ENCODE measurements at places on chromosomes 12 and 14.
A peak's percentile ranks its signal among the peaks of the same experiment; 100 is the strongest.

DNA sequence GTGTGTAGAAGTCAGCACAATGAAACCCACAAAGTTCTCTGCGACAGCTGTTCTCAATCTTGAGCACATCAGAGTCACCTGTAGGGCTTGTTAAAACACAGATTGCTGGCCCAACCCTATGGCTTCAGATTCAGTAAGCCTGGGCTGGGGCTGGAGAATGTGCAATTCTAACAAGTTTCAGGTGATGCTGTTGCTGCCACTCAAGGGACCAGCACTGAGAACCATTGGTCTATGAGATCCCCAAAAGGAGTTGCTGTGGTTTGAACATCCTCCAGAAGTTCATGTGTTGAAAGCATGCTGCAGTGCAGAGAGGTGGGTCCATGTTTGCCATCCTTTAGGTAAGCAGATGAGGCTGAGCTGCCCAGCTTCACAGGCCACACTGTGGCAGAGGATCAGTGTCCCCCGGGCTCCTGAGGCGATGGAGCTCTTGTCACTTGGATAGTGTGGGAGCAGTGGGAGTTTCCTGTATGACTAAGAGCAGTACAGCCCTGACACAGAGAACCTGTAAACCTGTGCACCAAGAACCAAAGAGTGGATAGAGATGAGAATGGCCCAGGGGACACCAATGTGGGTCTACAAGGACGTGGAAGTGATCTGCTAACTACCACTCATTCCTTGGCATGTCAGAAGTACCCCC lies 8.0 kb upstream of the RTRAF start:
- no peak for DNase-seq

- DNase-seq: no peak
Measured at GRCh38 chr12:88445705-88446394, 134.4 kb downstream of the KITLG start.

DNA sequence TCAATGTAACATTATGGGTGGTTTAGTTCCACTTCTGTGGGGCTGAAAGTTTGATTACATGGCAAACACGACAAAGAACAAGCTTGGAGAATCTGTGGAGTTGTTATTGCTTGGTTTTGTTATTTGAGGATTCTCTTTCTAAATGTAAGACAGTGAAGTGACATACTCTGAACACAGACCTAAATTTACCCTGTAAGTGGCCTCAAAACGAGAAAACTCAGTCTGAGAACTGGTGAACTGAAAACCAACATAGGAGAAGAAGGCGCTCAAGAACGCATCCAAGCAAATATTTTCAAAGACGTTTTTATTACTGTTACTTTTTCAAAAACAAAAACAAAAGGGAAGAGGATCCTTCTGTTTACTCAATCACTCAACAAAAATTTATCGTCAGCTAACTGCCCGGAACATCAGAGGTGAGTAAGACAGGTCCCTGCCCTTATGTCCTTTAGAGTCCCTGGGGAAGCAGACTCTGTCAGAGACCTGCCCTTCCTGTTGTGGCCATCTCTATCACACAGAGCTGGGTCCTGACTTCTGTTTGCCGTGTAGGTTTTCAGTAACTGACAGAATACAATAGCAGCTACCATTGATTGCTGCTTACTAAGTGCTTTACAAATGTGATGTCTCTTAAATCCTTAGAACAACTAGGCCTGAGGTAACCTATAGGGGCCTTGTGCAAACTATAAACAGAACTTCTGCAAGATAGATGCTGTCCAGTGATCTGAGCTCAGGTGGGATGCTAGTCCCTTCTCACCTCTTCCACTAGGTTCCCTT lies 79.3 kb upstream of the C12orf71 start:
- no peak for DNase-seq

DNA sequence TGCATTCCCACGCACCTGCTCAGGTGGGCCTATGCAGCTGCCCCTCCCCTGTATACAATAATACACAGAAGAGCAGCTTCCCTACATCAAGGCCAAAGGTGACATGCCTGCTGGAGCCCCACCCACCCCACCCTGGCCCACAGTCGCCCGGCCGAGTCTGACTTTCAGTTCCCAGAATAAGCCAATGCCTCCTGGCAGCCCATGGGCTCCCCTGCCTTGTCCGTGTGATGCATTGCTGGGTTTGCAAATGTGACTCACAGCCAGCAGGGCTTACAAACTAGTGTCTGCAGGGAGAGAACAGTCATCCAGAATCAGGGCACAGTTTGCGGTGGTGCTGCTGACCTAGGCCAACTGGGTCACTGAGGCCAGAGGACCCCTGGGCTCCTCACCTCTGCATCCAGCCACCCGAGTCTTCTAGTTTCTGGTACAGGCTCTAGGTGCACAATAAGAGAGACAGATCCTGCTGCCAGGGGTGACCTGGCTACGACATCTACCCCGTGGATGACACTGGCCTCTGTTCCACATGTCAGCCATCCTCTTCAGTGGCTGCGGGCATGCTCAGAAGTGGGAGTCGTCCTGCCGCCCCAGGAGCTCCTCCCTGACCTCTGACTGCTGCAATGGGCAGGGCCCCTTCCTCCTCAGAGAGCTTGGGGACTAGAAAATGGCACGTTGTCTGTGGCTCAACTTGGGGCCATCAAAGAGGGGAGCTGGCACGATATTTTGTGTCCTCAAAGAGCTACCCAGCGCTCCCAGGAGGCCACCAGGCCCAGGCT lies 84.5 kb downstream of the CHGA start:
- no peak for DNase-seq

- no peak for DNase-seq
Measured at GRCh38 chr14:104349950-104350349, 211.6 kb downstream of the KIF26A start.

GRCh38 chr12:131506426-131506825 lies 204.5 kb upstream of the SFSWAP start:
- no peak for DNase-seq

GRCh38 chr14:105087963-105088811 lies 23.0 kb upstream of the GPR132 start:
- DNase-seq: no peak

- DNase-seq: no peak
Measured at GRCh38 chr14:102180248-102180998, 40.7 kb downstream of the WDR20 start.

DNA sequence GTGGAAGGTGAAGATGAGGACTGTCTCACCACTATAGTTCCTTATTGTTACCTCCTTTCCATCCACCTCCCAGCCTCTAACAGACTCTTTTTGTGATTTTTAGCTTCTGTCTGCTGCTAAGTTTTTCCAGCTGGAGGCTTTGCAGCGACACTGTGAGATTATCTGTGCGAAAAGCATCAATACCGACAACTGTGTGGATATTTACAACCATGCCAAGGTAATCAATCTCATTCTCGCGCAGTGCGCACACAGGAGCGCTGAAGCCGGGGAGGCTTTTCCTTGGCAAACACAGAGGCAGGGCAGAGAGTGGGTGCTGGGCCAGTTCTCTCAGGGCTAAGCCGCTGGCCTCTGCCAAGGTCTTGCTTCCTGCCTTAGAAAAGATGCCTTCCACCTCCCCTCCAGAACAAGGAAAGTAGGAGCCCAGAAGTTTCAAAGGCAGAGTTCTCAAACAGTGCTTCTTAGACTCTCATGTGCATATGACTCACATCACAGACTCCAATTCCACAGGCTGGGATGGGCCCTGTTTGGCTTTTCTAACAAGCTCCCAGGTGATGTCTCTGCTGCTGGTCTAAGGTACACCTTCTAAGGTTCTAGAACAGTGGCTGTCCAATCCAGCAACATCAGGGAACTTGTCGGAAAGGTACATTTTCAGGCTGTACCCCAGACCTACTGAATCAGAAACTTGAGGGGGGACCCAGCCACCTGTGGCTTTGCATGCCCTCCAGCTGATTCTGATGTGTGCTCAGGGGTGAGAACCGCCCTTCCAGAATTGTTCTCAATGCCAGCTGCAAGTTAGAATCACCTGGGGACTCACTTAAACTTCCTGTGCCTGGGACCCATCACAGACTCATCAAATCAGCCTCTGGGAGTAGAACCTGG lies 33.8 kb upstream of the PWP1 start:
- DNase-seq: no peak

GRCh38 chr12:38775457-38775856 lies 129.9 kb downstream of the CPNE8 start:
- DNase-seq: no peak

DNA sequence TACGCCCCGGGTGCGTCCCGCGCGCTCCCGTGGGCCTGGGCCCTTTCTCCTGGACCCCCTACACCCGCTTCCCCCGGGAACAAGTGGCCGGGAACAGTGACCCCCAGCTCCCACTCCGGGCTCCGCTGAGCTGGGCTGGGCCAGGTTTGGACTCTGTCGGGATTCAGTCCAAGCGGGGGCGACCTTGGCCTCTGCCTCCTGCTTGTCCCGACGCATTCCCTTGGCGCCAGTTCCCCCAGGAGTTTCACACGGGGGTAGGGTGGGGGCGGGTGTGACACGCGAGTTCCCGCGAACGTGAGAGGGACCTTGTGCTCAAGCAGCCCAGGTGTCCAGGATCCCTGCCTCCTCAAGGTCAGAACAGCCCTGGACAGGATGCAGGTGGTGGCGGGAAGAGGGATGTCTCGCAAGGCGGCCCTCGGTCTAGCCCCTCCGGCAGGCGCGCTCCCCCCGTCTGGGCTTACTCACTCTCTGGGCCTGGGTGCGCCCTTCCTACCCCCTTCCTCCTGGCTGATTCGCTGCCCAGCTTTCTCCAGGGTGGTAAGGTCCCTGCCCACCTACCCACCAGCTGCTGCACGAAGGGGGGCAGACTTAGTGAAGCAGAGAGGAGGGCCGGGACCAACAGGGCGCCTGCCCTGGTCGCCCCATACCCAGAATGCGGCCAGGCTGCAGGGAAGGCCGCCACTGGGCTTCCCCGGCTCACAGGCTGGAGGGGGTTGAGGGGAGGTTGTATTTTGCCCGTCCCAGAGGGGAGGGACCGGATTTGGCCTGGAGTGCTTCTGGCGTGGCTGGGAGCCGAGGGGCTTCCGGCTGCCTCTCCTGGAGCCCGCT lies 862 bp downstream of the CRIP2 start:
- DNase-seq: no peak

DNA sequence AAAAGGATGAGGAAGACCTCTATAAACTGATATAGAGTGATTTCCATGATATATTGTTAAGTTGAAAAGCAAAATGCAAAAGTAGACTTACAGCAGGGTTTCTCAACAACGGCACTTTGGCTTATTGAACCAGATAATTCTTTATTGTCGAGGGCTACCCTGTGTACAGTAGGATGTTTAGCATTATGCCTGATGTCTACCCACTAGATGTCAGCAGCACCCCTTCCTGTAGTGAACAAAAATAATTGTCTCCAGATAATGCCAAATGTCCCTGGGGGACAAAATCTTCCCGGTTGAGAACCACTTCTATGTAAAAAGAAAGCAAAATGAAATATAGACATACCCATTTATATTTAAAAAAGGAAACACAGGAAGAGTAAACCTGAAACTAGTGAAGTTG lies 32.4 kb downstream of the ABCD2 start:
- DNase-seq: peak; percentile 6

DNA sequence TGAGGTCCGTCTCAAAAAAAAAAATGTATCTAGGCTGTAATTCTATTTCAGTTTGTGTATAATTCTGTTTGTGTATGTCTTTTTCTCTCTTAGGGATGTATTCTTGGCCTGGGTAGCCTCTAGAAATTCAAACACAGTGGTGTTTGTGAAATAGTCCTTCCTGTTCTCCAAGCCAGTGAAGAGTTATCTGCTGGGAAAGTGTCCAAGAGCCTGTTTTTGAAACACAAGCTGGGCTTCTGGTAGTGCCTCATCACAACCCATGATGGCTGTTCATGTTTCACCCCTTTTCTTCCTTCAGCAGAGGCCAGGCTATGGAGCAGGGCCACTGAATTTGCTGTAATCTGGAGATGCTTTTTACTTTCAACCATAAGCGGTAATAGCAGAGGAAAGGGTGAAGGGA lies 14.7 kb downstream of the METTL3 start:
- no peak for DNase-seq

- DNase-seq: no peak
Measured at GRCh38 chr12:130770413-130771028, 54.4 kb upstream of the RIMBP2 start.

- peak; percentile 3 for DNase-seq
Measured at GRCh38 chr12:54596526-54596946, 8.1 kb upstream of the PPP1R1A start.

GRCh38 chr12:132495629-132496357 lies 5.8 kb downstream of the FBRSL1 start:
- no peak for DNase-seq

- no peak for DNase-seq
Measured at GRCh38 chr12:104769144-104769561, 188.9 kb downstream of the SLC41A2 start.

DNA sequence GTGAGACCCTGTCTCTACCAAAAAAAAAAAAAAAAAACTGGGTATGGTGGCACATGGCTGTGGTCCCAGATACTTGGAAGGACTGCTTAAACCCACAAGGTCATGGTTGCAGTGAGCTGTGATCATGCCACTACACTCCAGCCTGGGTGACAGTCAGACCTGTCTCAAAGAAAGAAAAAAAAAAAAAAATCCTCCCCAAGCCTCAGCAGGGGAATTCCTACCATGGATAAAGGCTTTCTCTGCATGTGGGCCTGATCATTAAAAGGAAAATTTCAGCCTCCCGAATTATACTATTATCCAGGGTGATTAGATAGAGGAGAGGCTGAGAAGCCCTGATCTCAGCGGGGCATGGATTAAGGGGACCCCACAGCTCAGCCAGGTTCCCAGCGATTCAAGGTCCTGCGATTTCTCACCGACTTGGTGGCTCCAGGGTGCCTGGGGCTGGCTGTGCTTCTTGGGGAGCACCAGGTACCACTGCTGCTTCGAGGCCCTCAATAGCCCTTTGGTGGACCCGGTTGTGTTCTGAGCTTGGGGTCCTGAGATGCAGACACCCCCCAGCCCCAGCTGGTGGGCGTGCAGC lies 5.6 kb downstream of the SH2B3 start:
- no peak for DNase-seq

DNA sequence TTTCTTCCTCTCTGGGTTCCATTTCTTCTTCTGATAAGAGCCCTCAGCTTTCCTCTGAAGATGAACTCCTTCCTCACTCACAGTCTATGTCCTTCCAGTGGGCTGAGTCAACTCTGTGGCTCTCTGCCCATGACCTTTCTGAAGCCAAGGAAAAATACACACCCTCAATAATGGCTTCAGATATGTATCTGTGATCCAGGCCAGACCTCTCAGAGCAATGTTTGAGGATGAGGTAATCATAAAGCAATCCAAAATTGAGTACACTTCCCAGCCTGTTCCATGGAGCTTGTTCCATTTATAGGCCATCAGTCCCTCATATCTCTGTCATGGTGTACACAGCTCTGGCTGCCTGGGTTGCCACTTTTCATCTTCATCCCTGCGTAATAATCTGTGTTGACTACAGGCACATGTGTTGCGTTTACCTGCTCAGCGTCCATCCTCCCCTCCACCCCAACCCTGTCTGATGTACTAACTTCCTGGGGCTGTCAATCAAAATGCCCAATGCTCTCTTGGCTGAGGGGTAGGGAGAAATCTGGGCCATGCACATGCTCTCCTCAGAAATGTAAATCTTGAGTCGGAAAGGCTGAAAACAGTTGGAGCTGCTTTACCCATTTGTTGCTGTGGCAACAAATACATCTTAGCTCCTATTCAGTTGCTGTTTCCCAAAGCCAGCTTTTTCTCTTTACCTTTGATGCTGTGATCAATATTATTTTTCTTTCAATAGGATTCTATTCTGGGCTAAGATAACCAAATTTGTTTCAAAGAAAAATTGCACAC lies 377.8 kb upstream of the TMEM132C start:
- no peak for DNase-seq
